ENCODE measurements at places on chromosomes 1 and 21. TPM values are rescaled to one million over a fixed set of nuclear protein-coding genes. Genes with fewer than 3 reads are reported as not detected.

DNA sequence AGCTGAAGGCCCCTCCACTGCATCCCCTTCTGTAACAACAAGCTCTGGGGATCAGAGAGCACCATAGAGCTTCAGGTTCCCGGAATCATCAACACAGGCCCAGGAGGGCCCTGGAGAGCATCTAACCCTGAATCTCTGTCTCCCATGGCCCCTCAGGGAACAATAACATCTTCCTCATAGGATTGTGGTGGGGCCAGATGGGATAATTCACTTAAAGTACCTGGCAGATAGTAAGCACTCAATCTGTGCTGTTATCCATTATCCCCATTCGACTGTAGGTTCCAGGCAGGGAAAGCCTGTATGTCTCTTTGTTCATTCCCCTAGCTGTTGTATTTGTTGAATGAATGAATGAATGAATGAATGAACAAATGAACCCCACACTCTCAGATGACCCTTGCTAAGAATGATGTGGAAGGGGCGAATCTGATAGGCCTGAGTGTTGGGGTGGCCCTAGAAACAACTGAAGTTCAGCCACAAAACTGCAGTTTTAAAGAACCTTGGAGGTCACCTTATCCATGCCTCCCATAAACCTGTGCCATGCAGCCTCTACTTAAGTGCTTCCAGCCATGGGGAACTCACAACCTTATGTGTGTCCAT is 14.5 kb downstream of the LAPTM5 start:
- no peak for DNase-seq

GRCh38 chr1:226870026-226870400 is 403 bp upstream of the PSEN2 start:
- no peak for DNase-seq

The SPATA21 gene
- not detected for total RNA-seq

The MMEL1 gene
- 7.3 TPM for total RNA-seq

The RGS4 gene
- 7.3 TPM for total RNA-seq

DNA sequence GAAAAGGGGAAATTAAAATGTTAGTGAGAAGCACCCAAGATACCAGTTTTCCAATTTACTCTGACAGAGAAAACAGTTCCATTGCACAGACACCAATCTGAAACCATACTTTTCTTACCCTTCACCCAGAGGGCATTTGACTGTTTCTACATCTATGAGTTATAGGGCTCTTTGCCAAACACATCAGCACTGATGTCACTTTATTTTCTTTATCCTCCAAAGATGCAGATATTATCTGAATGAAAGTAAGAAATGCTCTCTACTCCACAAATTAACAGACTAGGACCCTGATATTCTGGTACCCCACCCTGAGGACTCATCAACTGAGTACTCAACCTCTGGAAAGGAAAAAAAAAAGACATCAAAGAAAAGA is 24.2 kb upstream of the PEX19 start:
- DNase-seq = no peak

DNA sequence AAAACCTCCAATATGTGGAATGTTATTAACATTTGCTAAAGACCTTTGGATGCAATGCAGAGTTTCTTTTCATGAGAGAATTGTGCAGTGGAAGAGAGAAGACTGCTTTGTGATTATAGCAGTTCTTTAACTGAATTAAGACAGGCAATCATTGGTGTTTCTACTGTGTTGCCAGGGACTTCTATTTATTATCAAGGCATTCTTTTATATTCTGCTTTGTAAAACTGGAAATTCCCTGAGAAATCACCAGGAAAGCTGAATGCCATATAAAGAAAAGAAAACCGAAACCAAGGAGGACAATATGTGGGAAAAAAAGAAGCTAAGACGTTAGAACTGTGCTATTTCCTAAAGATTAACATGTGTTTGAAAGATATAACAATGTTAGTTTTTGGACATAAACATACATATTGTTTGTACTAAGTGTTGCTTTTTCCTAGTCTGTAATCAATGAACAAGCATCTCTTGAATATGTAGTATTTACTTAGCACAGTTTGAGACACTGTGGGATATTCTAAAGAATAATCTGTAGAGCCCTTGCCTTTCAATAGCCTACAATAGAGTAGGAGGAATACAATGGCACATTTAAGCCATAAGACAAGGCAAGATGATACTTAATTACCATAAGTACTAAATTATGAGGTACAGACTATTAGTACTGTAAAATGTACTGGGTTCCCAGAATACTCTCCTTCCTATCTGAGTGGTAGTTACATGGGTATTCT is 47.1 kb downstream of the EXTL2 start:
- no peak for DNase-seq

DNA sequence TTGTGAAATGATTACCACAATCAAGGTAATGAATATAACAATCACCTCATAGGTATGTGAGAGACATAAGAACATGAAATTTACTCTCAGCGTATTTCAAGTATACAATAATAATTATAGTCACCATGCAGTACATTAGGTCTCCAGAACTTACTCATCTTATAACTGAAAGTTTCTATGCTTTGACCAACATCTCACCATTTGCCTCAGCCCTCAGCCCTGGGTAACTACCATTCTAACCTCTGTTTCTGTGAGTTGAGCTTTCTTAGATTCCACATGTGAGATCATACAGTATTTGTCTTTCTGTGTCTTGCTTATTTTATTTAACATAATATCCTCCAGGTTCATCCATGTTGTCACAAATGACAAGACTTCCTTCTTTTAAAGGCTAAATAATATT is 57.3 kb downstream of the AGO3 start:
- no peak for DNase-seq

- no peak for DNase-seq
These were observed 349.1 kb downstream of the SETD4 start for GRCh38 chr21:35711213-35711612.

Measured in frontal cortex (tissue), 4 donors.